ENCODE measurements at places on chromosomes 3 and 15. TPM values are rescaled to one million over a fixed set of nuclear protein-coding genes. Genes with fewer than 3 reads are reported as not detected.

- DNase-seq, result no peak
Measured at GRCh38 chr3:105953831-105954230, 85.0 kb upstream of the CBLB start.

DNA sequence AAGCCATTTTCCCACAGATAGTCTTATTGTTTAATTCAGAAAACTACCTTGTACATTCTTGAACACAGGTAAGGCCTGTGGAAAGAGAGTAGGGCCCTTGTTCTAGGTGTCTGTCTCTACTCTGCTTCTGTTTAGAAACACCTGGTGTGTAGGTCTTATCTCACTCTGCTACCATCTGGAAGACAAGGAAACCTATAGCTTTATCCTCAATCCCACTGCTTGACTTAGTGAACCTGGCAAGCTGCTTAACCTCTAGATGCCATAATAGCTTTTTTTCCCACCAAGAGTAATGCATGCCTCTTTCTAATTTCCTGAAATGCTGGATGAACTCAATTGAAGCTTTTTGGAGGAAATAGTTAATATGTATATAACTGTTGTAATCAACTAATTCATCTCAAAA, 82.6 kb upstream of the RAP2B start:
- no peak for DNase-seq

DNA sequence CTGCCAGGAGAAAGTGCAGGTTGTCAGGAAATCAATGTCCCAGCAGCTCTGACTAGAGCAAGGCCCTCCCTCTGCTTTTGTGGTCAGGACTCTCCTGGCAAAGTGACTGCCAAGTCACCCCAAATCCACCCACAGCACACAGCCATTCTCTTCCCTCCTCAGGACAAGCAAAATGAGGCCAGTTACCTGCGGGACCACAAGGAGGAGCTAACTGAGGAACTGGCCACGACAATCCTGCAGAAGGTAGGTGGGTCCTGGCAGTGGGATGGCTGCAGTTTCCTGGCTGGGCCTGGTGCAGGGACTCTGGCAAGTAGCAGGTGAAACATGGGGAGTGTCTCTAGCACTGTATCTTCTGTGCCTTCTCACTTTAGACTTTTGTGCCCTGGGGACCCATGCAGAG, 142.5 kb upstream of the EIF1B start:
- no peak for DNase-seq

DNA sequence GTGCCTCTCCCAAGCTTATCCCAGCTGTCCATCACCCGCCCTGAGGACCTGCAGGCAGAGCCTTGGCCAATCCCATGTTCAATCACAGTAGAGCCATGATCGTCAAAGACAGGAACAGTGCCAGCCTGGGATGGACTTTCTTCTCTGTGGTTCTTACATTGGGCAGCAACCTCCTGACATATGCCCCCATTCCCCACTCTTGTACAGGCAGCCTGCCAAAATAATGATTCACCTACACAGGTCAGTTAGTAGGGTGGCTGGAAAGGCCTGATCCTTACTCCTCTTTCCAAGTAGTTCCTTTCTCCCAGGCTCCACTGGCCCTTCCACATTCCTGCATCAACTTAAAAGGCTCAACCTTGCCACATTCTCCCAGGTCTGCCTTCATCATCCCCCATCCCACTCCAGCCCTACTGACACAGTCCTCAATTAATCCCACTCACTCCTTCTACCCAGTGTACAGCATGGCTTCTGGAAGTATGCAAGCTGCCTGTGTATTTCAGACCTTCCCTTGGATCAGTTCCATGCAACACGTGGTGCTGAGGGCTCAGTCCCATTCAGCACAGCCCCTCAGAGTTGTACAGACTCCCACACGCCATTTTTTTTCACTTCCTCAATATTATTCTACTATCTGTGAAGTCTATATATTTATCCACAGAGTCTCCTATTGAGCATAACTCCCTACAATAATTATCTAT, 189.8 kb downstream of the NTRK3 start:
- DNase-seq, result no peak

GRCh38 chr3:148077318-148077923, 620.3 kb upstream of the AGTR1 start:
- DNase-seq, result no peak

GRCh38 chr3:175346573-175347356, 487.6 kb downstream of the NAALADL2 start:
- peak; percentile 76 for DNase-seq

- DNase-seq, result no peak
Measured at GRCh38 chr15:69027976-69028518, 13.6 kb downstream of the NOX5 start.

DNA sequence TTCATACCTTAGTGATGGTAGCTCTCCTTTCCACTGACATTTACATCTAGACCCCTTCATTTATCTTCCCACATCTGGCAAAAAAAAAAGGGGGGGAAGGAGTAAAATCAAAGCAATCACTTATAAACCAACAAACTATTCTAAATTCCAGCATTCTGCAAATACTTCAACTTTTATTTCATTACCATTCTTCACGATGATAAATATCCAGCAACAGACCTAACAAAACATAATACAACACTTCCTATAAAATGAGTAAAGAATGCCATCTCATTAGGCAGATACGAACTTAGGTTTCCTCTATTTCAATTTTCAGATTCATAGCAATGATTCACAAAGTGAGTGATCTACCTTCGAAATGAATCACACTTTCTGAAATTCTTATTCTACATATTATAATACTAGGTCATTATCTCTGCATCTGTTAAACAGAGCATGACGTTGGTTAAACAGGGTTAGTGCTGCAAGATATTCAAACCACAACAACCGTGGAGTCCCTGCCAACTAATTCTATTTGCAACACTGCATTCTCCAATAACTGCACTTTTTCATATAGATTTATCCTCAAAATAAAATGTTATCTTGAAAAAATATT, at the start of gene LRRFIP2:
Gene LRRFIP2 (minus strand): TSS at position 51 of the 595 bp plus-strand sequence. CDS start 25,599 bp downstream, outside the sequence.
- no peak for DNase-seq

- no peak for DNase-seq
Measured at GRCh38 chr3:168820810-168821415, 725.2 kb upstream of the GOLIM4 start.

DNA sequence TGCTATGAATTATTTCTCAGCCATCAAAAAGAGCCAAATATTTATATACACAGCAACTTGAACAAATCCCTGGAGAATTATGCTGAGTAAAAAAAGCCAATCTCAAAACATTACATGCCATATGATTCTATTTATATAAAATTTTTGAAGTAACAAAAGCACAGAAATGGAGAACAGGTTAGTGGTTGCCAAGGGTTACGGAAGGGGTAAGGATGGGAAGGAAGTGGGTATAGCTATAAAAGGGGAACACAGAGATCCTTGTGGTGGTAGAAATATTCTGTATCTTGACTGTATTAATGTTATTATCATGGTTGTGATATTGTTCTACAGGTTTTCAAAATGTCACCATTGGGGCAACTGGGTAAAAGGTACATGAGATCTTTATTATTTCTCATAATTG, 62.3 kb upstream of the ASB14 start:
- no peak for DNase-seq

The ALDH1A3 gene
- total RNA-seq, result 7.8 TPM

The CACNA2D3 gene
- total RNA-seq, result 11.3 TPM

The XYLB gene
- 0.46 TPM for total RNA-seq

The ZNF774 gene
- 5.6 TPM for total RNA-seq

The ZMYND10 gene
- total RNA-seq, result 0.35 TPM

The ITIH1 gene
- total RNA-seq, result 0.35 TPM

The GP9 gene
- 0.27 TPM for total RNA-seq

The DPPA2 gene
- total RNA-seq, result not detected
